Stomach (tissue), 19 donors: ENCODE measurements at places on chromosomes 13 and 19. TPM values are rescaled to one million over a fixed set of nuclear protein-coding genes. Genes with fewer than 3 reads are reported as not detected.

Gene OR10H1
- total RNA-seq: not detected

Gene LILRA6
- total RNA-seq: not detected

Gene ZNF93
- total RNA-seq: 0.45 TPM

Gene ATP8A2
- 3.5 TPM for total RNA-seq

Gene DCT
- 0.73 TPM for total RNA-seq

Gene ELL
- total RNA-seq: 13.5 TPM

Gene ZNF253
- total RNA-seq: 12.7 TPM

Gene ZNF681
- total RNA-seq: not detected

Gene FLT3LG
- not detected for total RNA-seq

Gene C13orf42
- not detected for total RNA-seq

Gene PRSS57
- not detected for total RNA-seq

Gene RNF17
- not detected for total RNA-seq

Gene PSG3
- total RNA-seq: not detected

Gene PDE4C
- total RNA-seq: 0.87 TPM

Gene ZNF525
- total RNA-seq: 4.5 TPM

Gene RYR1
- 1.7 TPM for total RNA-seq

Gene CGB1
- not detected for total RNA-seq

Gene MLNR
- not detected for total RNA-seq
